NCI-H1417 treated with DMSO at 0.1 percent for 48 hours (cell line): ENCODE measurements at places on chromosomes 7 and 10.

DNA sequence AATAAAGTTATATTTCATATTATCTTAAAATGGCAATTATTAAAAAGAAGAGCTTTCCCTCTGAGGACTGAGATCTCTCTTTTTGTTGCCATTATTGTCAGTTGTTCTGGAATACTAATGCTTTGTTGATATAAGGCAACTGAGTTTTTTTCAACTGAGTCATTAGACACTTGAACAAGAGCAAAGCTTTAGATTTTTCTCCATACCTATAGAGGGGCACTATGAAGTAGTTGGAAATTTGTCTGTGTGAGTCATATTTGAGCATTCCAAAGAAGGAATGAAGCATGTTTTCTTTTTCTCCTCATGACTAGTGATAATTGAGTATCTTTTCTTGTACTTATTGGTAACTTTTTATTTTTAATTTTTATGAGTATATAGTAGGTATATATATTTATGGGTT lies 24.5 kb downstream of the RPA3 start:
- DNase-seq, result no peak

- no peak for DNase-seq
These were observed 320.4 kb upstream of the SP8 start for GRCh38 chr7:21107101-21107500.

DNA sequence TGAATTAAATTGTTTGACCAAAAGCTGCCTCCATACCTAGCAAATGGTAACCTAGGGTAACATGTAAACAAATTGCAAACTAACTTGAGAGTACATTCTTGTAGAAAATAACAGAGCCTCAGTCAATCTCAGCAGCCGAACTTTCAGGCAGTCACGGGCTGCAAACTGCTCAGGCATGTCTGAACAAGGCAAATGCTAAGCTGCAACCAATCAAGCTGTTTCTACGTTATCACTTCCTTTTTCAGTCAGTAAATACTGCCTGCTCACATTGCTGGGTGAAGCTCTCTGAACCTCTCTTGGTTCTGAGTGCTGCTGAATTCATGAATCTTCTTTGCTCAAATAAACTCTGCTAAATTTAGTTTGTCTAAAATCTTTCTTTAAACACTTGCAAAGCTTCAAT lies 1212.4 kb downstream of the SORCS1 start:
- DNase-seq, result no peak

- no peak for DNase-seq
These were observed 3.1 kb upstream of the CUX1 start for GRCh38 chr7:101814081-101814990.

GRCh38 chr7:16916105-16916639 lies 34.4 kb upstream of the AGR3 start:
- no peak for DNase-seq

- DNase-seq, result no peak
These were observed 8.2 kb upstream of the FAS start for GRCh38 chr10:88982366-88982765.

DNA sequence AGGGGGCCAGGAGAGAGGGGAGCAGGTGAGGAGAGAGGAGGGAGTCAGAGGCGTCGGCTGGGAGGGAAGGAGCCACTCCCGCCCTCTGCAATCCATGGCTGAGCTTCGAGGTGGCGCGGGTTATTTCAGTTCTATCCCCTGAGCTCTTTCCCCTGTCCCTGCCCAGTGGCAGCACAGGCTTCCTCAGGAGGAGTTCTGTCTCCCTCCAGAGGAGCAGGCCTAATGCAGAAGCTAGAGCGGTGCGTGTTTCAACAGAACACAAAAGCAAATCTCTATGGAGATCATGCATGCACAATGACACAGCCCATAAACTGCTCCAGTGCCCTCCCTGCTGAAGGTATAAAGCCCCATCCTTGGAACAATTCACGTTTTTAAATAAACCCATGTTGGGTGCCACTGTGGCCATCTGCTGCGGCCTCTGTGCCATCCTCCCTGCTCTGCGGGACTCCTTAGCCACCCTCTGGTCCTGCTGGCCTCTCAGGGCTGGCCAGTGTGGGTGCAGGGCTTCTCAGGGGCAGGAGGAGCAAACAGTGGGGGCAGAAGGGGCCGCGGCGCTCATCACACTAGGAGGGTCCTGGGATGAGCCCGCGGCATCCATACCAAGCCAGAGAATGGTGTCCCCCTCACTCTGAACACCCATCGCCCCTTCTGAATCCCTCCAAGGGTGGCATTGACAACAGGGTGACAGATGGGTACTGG lies 192.6 kb upstream of the LYZL2 start:
- DNase-seq, result no peak

- no peak for DNase-seq
These were observed 63.4 kb downstream of the MYL10 start for GRCh38 chr7:101565601-101566209.

DNA sequence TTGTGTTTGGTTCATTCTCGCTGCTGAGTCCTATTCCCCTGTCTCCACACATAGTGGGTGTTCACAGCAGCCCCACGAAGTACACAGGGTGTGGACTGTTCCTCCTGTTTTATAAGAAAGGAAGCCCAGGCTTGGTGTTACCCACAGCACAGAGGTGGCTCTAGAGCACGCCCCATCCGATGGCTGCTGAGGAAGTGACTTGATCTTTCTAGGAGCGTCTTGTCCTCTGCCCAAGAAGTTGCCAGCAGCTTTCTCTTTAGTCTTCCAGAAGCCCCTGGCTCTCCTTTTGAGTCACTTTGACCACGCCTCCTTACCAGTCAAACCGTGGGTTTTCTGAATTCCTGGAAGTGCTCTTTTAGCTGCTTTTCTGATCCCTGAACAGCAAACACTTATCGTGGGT lies 94.0 kb downstream of the GRK5 start:
- no peak for DNase-seq

DNA sequence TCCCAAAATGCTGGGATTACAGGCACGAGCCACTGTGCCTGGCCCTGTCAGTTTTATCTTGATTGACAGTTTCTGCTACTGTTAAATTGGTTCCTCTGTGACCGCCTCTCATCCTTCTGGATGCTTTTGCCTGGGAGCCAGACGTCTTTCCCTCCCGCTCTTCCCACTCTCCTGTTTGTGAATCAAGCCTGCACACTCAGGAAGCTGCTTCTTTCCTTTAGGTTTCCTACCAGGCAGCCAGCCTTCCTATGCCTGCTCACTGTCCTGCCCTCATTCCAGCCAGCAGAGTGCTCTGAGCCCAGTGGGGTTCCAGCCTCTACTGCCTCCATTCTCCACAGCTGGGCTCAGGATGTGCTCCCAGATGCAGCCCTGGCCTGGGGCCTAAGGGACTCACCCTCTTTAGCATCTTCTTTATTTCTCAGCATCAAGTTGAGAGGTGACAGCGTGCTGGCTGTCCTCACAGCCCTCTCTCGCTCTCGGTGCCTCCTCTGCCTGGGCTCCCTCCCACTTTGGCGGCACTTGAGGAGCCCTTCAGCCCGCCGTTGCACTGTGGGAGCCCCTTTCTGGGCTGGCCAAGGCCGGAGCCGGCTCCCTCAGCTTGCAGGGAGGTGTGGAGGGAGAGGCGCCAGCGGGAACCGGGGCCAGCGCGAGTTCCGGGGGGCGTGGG lies 5.1 kb downstream of the SH2D4B start:
- no peak for DNase-seq

- DNase-seq, result no peak
These were observed 18.6 kb downstream of the AKR1C2 start for GRCh38 chr10:4984971-4985594.

GRCh38 chr10:8800426-8800825 lies 745.9 kb downstream of the GATA3 start:
- DNase-seq, result no peak

GRCh38 chr7:135855846-135856245 lies 107.2 kb upstream of the FAM180A start:
- no peak for DNase-seq

DNA sequence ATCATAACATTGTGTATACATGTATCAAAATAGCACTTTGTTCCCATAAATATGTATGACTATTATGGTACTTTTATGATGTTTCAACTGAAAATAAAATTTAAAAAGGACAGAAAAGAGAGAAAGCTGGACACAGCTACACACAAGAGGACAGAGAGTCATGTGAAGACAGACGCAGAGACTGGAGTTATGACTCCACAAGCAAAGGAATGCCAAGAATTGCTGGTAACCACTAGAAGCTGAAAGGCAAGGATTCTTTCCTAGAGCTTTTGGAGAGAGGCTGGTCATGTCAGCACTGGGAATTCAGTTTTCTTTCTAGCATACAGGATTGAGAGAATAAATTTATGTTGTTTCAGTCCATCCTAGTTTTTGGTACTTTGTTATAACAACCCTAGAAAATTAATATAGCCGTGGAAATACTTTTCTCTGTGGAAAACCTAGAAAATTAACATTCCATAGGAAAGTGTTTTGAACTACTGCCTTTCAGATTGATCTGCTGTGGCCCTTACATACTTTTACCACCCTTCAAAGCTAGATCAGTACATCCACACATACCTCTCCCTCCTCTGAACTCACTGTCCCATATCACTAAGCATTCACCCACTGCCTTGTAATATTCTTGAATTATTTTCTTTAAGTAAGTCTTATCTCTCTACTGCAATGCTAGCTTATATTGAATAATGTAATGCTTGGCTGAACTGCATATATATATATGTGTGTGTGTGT lies 575.3 kb downstream of the IPMK start:
- DNase-seq, result no peak

DNA sequence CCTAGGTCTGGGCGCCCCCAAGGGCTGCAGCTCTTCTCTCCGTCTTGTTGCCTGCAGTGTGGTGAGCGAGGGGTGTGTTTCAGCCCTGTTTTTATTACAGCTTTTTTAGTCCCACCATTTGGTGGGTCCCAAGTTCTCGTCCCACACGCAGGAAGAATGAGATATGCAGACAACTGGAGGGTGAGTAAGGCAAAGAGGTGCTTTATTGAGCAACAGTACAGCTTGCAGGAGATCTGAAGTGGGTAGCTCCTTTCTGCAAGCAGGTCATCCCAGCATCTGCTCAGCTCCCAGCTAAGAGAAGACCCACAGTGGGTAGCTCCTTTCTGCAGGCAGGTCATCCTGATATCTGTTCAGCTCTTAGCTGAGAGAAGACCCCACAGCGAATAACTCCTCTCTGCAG lies 28.2 kb downstream of the C10orf67 start:
- DNase-seq, result no peak

DNA sequence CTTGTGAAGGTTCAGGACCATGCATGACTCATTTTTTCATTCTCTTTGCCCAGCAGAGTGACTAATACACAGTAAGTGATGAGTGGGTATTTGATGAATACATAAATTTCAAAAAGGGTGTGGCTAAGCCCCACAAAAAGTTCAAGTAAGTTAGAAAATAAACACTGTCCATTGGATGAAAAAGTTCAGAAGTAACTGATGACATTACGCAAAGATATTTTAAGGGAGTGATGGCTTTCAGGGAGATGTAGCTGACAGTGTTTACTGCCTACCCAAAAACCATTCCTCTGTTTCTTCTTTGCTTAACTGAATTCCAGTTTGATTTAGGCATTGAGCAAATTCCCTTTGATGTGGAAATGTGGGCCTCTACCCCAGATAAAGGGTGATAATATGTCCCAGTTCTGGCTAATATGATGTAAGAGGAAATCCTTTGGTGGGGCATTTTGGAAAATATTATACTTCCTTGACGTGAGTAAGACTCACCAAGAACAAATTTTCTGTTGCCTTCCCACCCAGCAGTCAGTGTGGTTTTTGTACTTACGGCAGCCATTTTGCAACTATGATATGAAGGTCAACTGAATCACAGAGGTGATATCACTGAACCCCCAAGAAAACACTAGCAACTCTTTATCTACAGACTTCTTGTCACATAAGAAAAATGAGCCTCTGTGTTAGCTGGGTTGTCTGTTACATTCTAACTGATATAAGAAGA lies 29.0 kb upstream of the EBLN1 start:
- no peak for DNase-seq

DNA sequence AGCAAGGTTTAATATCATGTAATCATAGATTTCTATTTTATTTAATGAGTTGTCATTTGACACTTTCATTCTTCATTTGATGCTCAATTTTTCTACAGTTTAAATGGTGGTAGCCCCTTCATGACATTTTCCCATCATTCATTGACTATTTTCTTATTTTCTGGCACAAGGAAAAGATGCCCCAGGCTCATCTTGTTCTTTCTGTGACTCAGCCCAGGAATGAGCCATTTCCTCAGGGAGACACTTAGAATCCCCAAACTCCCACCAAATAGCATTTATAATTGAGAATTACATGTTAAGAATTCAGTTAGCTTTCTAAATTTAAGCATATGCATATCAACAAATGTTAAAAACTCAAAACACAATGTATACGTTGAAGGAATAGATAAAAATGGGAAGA lies 222.3 kb downstream of the KIF20B start:
- no peak for DNase-seq

GRCh38 chr10:63819753-63820329 lies 298.6 kb downstream of the REEP3 start:
- peak; percentile 0 for DNase-seq

- no peak for DNase-seq
These were observed 43.0 kb downstream of the SCRN1 start for GRCh38 chr7:29946428-29947186.

GRCh38 chr7:43164757-43165156 lies 52.3 kb downstream of the HECW1 start:
- DNase-seq, result no peak

GRCh38 chr7:108425714-108426275 lies 30.4 kb downstream of the NRCAM start:
- no peak for DNase-seq

- DNase-seq, result no peak
These were observed 138.5 kb upstream of the MGMT start for GRCh38 chr10:129328546-129328945.
